ENCODE measurements at places on chromosomes 6 and 20.

DNA sequence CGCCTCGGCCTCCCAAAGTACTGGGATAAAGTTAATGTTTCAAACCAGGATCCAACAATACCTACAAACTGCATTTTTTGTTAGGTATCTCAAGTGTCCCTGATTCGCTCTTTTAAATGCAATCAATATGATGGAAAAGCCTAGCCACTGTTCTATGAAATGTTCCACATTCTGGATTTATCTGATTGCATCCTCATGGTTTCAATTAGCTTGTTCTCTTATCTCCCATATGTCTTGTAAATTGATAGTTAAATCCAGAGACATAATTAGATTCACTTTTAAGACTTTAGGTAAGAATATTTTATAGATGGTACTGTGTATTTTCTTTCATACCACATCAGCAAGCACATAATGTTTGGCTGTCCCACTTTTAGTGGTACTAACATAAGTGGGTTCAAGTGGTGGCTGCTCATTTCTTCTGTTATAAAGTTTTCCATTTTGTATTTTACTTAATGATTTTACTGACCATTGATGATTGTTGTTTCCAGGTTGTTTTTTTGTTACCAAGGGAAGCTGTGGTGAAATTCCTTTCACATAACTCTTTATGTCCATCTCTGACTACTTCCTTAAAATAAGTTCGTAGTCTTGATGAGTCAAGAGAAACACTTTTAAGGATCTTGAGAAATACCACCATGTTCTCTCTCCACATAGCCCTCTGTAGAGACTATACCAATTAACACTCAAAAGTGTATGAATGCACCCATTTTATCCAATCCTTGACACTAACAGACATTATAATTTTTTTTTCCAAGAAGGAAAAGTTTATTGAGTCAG, 40.5 kb downstream of the RNGTT start:
- DNase-seq: no peak

GRCh38 chr6:39590871-39591393, 134.3 kb downstream of the KIF6 start:
- DNase-seq: no peak

DNA sequence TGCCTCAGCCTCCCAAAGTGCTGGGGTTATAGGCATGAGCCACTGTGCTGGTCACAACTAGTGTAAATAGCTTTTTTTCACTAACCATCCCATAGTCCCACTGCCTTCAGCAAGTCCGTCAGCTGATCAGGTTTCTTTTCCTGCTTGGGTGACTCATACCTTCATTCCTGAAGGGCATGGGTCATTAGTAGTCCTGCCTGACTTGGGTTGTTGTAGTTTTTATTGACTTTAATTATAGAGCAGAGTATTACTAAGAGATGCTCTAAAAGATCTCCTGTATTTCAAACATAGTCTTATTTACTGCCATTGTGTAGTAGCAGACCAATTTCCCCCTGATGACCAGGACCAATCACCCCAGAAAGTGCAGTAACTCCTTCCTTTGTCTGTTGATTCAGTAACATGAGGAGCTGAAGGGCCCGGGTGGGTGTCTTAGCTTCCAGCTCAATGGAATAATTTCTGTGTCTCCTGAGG, 25.8 kb downstream of the HLA-C start:
- DNase-seq: no peak

- peak; percentile 97 for DNase-seq
These were observed 23.1 kb upstream of the UBE2J1 start for GRCh38 chr6:89375427-89376267.

DNA sequence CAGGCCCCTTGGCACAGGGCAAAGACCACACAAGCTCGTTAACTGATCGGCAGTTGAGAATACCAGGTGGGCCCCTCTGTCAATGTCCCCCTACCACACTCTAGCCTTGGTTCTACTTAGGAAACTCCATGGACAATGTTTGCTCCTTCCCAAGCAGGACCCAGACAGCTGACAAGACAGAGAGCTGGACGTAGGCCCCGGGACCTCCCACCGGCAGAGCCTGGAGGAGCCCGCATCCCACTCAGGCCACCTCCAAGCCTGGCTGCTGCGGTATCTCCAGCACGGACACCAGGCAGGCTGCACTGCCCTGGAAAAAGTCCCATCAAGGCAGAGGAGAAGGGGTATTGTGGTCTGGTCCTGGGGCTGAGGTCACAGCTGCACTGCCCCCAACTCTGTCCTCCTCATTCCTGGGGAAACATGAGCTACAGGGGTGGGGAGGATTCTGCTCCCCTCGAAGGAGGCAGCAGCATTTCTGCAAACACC, 6.2 kb upstream of the GRM4 start:
- DNase-seq: no peak
